Suppressor macrophage treated with lipopolysaccharide for 4 hours (primary cell): ENCODE measurements at places on chromosomes 5 and 9.

GRCh38 chr9:78017190-78017693 lies 14.4 kb downstream of the GNAQ start:
- no peak for DNase-seq

GRCh38 chr5:62708481-62709325 lies 130.1 kb downstream of the LRRC70 start:
- DNase-seq: peak; percentile 40

- DNase-seq: no peak
Measured at GRCh38 chr5:108090946-108091345, 291.0 kb downstream of the FBXL17 start.

GRCh38 chr9:96581786-96582185 lies 37.9 kb downstream of the CDC14B start:
- DNase-seq: no peak

DNA sequence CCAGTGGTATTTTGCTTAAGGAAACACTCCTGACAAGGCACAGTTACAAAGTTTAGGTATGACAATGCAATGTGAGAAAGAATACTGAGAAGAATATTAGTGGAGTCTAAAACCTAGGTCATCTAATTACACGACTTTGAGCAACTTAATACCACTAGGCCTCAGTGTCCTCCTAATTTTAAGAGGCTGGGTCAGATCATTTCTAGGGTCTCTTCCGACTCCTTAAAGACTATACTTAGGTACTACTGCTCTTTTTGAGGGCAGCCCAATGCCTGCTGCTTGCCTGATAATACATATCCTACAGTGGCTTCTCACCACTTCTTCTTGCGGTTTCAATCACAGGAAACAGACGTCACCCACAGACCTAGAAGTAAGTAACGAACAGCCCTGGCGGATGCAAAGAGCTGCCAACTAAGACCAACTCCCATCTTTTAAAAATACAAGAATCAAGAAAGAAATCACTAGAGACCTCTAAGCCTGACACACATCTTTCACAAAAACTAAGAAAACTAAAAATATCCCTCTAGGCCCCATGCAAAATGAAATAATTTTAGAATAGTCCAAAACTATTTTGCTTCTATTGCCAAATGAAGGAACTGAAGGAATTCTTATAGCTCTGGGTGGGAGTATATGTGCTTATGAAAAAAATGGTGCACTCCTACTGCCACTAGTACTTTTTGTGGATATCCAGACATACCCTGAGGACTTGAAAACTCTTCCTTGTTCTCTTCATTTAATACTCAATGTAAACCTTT lies 13.1 kb downstream of the DIAPH1 start:
- peak; percentile 86 for DNase-seq

- no peak for DNase-seq
Measured at GRCh38 chr9:69923972-69924371, 103.4 kb downstream of the CFAP95 start.

DNA sequence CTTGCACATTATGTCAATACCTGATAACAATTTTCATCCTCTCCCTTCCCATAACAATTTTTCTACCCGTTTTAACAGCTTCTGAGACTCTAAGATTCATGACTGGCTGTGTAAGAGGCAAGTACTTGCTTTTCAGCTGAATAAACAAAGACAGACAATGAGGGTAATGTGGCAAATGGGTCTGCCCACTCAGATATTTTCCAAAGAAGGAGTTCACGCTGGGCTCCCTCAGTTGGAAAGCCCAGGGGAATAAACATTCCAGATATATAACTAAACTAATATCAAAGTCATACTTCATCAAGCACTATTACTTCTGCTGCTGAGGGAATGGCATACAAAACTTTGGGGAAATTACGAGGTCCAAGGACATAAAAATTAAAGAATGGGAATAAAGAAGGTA lies 24.4 kb downstream of the MEGF9 start:
- DNase-seq: no peak

DNA sequence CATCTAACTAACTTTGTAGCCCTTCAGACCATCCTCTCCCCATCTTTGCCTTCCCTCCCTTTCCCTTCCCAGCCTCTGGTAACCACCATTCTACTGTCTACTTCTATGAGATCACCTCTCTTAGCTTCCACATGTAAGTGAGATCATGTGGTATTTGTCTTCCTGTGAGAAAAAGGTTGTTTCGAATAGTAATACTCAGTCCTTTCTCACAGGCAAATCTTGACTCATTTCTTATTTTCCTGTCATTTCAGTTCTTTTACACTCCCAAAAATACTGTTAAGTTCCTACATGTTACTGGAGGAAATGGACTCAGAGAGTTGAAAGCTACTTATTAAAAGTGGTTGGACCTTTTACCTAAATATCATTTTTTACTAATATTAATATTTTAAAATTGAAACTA lies 82.1 kb downstream of the SLF1 start:
- no peak for DNase-seq

- DNase-seq: no peak
Measured at GRCh38 chr9:70971723-70972122, 149.7 kb downstream of the TRPM3 start.

GRCh38 chr5:34854459-34855174 lies 15.7 kb downstream of the TTC23L start:
- no peak for DNase-seq

DNA sequence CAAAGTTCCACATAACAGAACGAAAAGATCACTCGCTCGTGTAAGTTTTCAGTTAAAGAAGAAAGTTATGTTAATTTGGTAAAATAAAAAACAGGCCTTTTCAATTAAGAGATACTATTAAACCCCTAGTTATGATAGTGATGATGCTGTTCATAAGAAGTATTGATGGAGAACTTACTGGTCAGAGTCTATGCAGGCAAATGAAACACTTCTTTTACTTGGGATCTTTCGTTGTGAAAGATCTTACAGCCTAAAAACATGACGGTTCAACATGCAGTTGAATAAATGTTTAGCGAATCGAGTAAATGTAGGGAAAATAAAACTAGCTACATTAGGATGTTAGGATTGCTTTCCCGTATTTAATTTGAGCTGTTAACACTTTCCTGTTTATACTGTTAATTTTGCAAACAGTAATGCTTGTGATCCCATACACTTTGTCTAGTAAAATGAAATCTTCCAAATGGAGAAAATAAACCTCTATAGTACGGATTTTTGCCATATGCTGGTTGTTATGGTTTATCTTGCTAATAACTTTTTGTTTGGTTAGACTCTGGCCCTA lies 2.0 kb downstream of the RHOBTB3 start:
- no peak for DNase-seq

DNA sequence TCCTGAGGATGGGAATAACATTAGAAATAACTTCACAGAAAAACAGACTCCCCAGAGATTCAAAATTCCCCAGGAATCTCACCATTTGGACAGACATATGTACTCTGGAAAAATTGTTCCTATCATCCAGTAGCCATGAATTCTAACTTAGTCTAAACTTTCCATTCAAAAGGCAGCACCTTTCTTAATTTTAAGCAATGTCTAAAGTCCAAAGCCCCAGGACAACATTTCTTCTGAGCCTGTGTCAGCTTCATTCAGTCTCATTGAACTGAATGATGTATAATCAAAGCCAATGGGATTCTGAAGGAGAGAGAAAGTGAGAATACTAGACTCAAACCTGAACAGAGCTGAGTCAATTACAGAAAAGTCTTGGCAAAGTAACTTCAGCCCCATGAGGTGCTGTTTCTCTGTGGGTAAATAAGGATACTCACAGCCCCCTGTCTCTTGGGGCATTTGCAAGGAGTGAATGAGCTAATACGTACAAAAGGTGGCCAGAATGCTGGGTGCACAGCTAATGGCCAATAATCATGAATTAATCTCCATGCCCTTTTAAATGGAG lies 140.6 kb downstream of the SEMA5A start:
- no peak for DNase-seq

DNA sequence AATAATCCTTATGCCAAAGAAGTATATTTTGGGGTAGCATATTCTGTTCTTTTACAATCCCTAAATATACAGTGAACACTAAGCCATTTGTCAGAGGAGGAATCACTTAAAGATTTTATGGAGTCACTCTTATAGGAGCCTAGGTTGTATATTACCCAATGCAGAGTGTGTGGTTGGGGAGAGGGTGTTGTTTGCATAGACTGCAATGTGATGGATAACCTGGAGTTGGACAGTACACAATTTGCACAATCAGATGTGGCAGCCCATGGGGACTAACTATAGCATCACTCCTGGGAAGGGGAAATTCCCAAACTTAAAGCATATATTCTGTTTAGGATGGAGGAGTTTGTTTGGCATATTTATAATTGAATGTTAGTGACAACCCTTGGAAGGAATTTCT lies 9.6 kb upstream of the NDFIP1 start:
- DNase-seq: no peak

GRCh38 chr9:83629433-83630104 lies 6.6 kb downstream of the IDNK start:
- no peak for DNase-seq

- no peak for DNase-seq
Measured at GRCh38 chr5:145587710-145588109, 247.4 kb downstream of the PRELID2 start.

DNA sequence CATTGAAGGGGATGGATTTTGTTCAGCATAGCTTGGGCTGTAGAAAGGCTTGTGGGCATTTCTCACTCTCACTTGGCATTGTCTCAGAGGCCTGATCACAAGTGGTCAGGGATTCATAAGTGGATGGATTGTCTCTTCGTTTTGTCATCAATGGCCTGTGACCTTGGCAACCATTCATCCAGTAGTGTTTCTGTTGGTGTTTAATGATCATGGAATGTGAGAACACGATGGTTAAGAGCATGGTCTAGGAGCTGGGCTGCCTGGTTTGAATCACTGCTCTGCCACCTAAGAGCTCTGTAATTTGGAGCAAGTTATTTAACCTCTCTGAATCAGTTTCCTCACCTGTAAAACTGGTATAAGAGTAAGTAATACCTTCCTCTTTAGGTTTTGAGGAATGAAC lies 430.1 kb upstream of the MEF2C start:
- no peak for DNase-seq

DNA sequence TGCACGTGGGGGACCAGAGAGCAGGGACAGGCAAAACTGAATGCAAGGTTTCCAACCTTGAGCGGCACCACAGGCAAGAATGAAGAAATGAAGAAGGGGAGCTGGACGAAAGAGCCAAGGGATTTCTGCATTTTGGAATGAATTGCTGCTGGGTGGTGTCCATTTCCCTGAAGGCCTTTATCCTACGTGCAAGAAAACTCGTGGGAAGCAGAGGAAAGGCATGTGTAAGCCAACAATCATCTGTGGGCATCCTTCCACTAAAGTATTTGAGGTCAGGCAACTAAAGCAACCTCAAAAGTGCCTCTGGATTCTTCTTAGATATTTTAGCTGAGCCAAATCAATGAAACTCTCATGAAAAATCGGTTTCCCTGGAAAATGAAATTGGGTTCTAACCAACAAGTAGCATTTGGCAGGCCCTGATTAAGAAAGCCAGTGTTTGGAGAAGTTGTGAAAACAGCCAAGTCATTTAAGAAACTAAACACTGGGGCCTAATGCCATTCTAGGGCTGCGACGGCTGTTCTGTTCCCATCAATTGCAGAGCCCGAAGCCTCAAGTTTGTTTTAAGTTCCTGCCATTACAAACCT lies 4.7 kb upstream of the TGFBI start:
- DNase-seq: peak; percentile 61

DNA sequence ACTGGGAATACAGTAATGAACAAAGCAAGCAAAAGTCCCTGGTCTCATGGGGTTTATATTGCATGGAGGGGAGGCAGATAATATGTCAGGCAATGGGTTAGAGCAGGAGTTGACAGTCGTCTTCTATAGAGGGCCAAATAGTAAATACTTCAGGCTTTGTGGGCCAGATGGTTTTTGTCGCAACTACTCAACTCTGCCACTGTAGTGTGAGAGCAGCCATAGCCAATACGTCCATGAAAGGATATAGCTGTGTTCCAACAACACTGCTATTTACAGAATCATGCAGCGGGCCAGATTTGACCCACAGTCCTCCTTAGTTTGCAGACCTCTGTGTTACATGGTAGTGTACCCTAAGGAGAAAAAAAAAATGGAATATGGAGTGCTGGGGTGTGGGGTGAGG lies 25.5 kb downstream of the MAST4 start:
- no peak for DNase-seq

GRCh38 chr5:142324136-142324870 lies 518 bp downstream of the SPRY4 start:
- peak; percentile 38 for DNase-seq

DNA sequence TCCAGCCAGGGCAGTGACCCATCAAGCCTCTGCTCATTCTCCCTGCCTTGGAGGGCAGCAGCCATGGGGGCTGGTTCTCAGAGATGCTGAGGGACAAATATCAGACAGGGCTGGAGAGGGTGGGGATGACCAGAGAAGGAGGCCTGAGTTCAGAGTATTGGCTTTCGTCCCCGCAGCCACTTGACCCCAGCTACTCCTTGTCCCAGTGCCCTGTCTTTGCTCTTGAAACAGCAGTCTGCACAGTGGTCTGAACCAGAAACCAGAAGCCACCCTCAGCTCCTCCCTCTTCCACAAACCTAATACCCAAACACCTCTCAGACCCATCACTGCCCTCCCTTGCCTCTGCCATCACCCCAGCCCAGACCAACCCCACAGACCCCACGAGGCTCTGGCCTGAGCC lies 36.3 kb upstream of the SMIM23 start:
- no peak for DNase-seq

DNA sequence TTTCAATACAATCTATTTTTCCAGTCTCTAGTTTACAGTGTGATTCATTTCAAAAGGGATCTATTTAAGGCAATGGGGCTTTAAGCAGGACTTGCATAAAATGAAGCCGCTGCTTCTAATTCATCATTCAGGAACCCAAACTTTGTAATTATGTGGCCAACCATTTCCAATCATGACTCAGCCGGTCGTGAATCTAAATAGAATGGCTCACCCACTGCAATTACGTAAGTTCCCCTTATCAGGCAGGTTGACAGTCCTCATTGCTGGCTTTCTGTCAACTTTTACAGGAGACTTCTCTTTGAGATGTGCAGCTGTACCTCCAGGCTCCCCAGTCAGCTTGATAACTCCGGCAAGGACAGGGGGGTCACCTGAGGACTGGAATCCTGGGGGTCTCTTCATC lies 152.8 kb upstream of the DAP start:
- peak; percentile 79 for DNase-seq

GRCh38 chr5:76808141-76808691 lies 10.6 kb upstream of the F2RL1 start:
- DNase-seq: no peak

DNA sequence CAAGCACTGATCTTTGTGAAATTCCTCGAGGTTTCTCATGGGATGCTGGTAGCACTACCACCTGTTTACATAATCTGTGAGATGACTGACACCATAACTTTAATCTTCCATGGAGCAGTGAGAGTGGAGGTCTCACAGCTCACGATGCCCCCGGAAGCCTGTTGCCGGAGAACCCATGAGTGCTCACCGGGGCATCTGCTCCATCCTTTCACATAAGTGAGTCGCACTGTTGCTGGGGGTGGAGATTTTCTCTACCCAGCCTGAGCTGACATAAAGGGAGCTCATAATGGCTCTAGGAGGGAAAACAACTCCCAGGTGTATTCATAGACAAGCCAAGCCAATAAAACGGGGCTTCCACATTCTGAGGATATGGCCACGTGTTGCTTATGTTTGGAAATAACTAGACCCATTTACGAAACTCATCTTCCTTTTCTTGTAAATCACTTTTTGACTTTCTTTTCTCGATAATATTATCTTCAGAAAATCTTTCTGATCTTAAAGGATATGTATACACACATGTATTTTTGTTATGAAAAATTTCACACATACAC lies 11.2 kb upstream of the GFPT2 start:
- DNase-seq: no peak
